CD4-positive, alpha-beta T cell treated with Interferon gamma for 1 hour (primary cell): ENCODE measurements at places on chromosomes 11 and 22.

DNA sequence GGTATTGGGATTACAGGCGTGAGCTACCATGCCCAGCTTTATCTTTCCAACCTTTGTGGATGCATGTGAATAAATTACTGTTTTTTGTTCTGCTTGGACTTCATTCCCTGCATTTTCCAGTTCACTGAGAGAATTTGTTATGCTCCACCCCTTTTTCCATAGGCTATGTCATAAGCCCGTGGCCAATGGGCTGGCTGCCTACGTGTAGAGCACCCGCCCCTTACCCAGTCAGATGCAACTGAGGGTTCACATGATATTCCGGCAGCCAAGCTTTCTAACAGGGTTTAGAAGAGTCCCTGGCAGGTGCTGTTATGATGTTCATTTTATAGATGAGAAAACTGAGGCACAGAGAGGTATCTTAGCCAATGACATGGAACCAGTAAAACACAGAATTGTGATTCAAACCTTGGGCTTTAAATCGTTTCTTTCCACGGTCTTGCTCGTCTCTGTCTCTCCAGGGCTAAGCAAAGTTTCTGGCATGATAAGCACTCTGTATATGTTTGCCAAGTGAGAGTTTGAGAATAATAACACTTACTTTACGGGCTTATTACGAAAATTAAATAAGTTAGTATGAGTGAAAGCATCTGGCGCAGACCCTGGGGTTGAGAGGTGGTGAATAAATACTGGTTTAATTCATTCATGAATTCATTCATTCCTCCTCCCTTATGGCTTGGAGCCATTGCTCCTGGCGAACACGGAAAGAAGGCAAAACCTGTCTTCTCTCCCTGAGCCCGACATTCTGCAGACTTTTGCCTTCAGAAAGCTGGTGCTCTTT is 42.4 kb upstream of the RASD2 start:
- DNase-seq: no peak

DNA sequence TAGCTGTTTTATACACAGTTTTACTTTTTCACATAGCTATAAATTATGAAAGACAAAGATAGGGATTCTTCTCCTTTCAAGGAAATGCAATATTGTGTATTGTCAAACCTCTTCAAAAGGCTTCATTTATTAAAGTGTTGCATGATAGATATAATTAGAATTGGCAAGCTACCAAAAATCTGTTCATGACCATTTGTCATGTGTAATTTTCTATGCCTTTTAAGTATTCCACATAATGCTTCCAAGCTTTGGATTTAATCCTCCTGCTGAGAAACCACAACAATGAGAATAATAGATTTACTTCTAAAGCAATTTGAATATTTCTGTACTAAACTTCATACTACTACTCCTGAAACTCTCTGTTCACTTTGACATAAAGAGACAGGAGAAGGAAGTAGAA is 403.2 kb upstream of the CCDC179 start:
- DNase-seq: no peak

DNA sequence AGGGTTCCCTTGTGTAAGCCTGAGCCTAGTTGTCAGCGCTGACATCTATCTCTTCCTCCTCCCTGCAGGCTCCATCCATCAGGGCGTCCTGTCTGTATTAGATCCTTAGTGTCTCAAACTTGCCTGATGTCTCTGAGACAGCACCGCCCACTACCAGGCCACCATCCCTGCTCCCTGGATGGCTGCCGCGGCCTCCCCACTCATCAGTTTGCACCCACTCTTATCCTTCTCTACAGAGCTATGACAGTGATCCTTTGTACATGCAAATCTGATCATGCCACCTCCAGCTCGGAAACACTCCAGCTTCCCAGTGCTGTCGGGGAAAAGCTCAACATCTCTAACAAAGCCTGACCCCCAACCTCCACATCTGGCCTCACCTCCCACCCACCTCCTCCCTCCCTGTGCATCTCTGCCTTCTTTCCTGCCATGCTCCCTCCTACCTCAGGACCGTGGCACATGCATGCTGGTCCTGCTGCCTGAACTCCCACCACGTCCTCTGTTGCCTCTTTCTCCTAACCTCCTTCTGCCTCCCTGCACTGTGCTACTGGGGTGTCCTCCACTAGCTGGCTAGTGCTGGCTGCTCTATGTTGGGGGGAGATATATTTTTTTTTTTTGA is 61.6 kb upstream of the EIF3D start:
- no peak for DNase-seq

DNA sequence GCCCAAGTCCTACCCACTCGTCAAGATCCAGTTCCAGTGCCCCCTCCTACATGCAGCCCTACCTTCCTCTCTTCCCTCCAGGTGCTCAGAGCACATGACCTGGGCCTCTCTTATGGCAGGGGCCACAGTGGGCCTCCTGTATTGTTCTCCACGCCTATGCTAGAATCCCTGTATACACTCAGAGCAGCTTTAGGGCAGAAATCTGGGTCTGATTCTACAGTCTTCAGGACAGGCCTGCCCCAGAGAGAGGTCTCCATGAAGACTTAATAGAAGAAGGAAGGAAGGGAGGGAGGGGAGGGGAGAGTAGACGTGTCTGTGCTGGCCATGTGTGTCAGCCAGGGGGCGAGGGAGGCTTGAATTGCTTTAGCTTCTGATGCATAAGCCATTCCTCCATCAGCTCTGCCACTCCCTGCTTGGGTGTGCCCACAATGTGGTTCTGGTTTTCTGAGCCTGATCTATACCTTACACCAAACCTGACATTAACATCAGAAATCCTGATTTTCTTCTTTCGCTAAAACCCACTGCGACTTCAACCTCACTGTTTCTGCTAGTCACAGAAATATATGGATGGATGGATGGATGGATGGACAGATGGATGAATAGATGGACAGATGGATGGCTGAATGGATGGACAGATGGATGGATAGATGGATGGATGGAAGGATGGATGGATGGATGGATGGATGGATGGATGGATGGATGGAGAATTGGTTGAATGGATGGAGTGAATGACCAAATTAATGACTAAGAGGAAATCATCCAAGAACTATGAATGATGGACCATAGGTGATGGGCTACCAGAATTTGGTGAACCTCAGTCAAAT is 56.6 kb upstream of the PRDM11 start:
- no peak for DNase-seq

DNA sequence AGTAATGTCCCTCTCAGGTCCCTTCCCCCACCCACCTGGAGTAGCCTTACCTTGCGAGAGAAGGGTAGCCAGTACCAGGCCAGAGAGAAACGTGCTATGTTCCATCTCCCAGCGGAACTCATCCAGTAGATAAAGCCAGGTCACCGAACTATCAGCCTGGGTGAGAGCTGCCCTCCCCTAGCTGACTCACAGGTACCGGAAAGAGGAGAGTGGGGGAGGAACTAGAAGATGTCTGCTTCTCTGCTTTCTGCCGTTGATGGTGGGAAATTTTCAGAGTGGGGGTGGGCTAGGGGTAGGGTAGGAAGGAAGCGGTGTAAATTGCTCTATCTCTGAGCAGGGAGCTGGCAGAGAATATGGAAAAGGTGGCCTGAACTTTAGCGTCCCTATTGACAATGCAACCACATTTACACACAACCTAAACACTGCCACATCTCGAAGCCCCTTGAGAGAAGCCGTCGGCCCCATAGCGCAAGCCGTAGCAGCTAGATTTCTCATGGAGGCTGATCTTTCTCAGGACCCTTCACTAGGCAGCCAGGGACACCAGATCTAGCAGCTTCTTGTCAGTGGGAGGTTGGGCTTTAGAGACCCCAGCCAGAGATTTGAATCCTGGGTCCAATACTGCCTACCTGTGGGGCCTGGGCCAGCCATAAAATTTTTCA is at the start of gene CD3D:
Gene CD3D, minus strand, starts transcription at position 203 of the 659 bp plus-strand sequence. Its CDS starts 98 bp downstream, at position 105.
- peak; percentile 50 for DNase-seq

GRCh38 chr11:85266646-85267045 is 360.5 kb downstream of the DLG2 start:
- no peak for DNase-seq

DNA sequence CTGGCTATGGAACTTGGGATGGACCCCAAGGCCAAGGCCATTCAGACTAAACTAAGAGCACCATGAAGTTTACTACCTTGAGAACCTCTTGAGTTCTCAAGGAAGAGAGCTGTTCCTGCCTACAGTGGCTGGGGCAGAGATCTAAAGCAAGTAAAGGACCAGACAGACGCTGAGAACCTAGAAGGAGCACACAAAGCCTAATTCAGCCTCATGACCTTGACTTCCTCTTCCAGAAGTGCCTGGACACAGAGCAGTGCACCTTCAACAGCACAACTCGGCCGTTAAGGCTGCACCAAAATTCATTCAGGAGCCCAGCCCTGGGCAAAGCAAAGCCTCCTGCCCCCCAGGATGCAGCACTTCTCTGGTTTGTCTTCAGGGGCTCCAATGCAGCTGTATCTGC is 82.9 kb upstream of the AKIP1 start:
- DNase-seq: no peak

DNA sequence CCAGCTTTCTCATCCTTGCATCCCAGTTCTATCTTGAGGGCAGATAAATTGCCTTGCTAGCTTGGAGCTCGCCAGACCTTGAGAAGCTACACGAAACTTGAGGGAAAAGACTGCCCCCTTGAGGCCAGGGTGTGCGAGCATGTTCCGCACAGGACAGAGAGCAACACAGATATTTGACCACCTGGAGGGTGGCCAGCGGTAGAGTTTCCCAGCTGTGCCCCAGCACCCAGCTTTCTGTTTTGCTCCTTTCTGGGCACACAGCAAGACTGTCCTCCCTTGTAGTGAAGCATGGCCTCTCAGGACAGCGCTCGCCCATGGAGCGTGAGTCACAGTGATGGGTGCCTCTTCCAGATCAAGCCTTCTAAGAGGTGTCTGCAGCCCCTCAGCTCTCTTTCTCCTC is 23.5 kb downstream of the SPATA19 start:
- DNase-seq: no peak

DNA sequence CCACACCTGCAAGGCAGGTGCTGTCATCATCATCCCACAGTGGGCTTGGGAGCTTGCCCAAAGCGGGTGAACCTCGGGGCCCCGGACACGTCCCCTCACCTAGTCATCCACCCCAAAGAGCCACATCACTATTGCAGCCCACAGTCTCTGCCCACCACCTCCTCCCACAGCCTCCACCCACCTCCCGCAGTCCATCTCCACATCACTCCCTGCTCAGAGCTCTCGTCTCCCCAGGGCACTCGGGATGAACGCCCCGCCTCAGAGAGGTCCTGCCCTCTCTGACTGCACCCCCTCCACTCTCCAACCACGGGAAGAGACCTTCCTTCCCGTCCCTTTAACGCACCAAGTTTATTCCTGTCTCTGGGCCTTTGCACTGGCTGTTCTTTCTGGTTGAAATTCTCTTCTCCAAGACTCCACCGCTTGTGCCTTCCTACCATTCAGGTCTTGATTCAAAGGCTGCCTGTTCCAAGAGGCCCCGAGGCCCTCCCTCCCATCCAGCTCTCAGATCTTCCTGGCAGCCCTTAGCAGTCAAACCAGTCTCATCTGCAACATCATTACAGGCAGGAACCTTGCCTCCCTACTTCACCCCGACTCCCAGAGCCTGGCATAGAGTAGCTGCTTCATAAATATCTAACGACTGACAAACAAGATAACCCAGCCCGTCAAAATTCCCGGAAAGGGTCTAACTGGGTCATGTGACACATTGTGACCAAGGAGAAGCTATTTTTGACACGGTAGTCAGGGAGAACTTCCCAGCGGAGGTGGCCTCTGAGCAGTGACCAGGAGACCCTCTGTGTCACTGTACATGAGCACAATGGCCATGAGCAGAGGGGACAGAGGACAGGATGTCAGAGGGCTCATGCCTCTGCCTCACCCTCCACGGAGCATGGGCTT is 11.1 kb downstream of the KCNJ4 start:
- no peak for DNase-seq

GRCh38 chr11:113563766-113564526 is 88.7 kb upstream of the DRD2 start:
- no peak for DNase-seq

DNA sequence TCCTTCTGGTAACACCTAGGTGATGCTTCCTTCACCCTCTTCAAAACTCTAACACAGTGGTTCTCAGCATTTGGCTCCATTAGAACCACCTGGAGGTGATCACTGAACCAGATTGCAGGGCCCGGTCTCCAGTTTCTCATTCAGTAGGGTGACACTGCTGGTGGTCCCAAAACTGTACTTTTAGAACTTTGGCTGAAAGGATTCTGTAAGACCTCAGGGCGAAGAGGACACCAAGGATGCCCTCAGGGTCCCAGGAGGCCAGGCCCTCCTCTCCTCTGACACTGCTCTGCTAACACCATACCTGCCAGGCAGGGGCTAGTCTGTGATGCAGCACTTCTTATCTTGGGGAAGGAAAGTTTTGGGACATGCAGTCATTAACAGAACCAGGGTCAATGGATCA is 9.0 kb downstream of the VSTM5 start:
- DNase-seq: no peak

- DNase-seq: no peak
These were observed 10.7 kb upstream of the LIPT2 start for GRCh38 chr11:74504100-74504691.

DNA sequence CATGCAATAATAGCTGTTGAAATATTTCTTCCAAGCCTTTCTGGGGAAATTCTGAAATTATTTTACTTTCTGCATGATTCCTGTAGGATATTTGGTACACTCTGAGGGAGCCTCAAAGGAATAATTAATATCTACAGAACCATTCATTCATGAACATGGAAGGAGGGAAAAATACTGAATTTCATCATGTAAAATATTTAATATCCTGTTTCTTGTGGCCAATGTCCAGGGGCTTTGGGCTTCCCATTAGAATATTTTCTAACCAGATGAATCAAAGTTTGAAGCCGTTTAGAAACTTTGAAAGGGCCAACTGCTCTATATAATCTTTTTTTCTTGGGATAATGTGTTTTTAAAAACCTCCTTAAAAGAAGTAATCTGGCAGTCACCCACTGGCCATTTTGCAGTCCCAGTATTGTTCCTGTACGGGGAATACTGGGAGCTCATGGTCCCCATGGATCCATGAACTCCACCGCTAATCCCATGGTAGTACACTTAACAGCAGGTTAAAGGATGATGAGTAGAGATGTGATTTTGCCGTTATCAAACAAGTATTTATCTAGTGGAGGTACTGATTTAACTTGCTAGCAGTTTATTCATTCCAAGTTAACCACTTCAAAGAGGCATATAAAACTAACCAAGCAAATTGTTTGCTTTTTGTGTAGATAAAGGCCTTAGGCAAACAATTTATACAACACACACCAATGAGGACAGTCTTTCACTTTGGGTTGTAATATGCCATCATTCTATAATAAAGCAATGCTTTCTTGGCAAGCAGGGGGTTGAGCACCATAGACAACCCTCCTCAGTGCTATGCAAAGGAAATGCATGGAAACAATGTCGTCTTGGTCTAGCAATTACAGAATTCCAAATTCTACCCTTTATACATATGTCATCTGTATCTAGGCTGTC is 34.5 kb upstream of the BLID start:
- DNase-seq: no peak

DNA sequence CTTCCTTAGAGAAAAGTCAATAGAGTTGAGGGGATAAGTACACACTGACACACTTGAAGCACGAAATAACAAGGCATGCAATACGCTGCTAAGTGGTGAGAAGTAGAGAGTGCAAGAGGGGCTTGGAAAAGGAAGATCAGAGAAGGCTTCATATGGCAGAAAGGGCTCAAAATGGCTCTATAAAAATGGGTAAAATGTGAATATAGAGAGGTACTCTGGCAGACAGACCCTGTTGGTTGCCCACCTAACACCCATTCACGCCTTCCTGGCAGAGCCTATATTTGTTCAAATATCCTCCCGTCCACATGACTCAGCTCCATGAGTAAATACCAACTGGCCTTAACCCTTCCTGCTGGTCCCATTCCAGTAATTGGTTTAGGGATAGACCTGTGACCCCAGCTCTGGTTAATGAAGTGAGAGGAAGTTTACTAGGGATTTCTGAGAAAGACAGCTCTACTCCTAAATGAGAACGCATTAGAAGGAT is 38.9 kb upstream of the CCDC34 start:
- no peak for DNase-seq
